T-cell (primary cell): ENCODE measurements at places on chromosomes 2 and 18. TPM values are rescaled to one million over a fixed set of nuclear protein-coding genes. Genes with fewer than 3 reads are reported as not detected.

Gene RESP18
- total RNA-seq = not detected

Gene TOGARAM2
- 4.3 TPM for total RNA-seq

Gene STARD6
- not detected for total RNA-seq

Gene G6PC2
- not detected for total RNA-seq

Gene PSMA8
- total RNA-seq = 0.44 TPM

Gene DTNA
- total RNA-seq = 0.18 TPM

Gene PARD3B
- total RNA-seq = 2.0 TPM

Gene RIT2
- not detected for total RNA-seq

Gene CDH20
- 0.09 TPM for total RNA-seq

Gene XDH
- not detected for total RNA-seq

Gene MAP3K19
- not detected for total RNA-seq

DNA sequence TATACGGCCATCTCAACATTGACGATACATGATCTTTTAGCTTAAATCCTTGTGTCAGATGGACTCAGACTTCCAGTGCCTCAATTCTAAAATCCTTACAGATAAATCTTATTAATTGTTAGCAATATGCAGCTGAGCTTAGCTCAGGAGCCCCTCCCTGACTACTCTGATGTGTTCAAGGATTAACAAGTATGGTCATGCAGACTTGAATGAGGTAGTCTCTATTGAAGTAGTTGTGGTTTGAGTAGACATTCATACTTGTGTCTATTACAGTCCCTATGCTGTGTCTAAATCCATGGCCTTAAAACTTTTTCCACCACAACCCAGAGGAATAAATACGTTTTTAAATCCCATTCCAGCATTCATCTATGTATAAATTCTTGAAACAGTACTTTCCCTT lies 119.5 kb downstream of the NUP35 start:
- DNase-seq = no peak

DNA sequence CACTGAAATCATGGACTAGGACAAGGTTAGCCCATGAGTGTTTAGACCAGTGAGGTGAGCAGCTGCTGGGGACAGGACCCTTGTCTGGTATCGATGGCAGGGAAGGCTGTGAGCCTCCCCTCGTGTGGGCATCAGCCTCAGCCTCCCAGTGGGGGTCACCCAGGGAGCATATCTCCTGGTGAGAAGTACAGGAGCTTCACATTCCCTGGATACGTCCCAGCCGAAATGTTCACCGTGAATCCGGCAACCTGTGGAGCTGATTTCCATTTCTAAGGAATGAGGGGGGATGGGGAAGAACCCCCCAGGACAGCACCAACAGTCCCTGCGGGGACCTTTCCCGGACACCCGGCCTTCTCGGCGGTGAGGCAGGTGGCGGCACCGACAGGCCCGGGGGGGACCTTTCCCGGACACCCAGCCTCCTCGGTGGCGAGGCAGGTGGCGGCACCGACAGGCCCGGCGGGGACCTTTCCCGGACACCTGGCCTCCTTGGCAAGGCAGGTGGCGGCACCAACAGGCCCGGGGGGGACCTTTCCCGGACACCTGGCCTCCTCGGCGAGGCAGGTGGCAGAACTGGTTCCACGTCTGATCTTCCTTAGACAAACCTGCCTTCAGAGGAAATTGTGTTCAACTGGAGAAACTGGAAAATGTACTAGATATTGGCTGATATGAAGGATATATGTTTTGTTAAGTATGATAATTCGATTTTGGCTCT lies 21.2 kb downstream of the RTP5 start:
- no peak for DNase-seq

GRCh38 chr2:55585451-55586080 lies 31.9 kb downstream of the PPP4R3B start:
- no peak for DNase-seq

DNA sequence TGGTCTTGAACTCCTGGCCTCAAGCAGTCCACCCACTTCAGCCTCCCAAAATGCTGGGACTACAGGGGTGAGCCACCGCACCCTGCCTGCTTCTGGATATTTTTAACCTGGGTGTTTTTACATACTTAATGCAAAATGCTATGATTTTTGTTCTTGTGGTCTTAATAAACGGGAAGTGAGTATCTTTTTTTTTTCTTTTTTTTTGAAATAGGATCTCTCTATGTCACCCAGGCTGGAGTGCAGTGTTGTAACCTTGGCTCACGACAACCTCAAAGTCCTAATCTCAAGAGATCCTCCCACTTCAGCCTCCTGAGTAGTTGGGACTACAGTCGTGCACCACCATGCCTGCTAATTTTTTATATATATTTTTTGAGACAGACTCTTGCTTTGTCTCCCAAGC lies 19.2 kb upstream of the ASXL2 start:
- no peak for DNase-seq

DNA sequence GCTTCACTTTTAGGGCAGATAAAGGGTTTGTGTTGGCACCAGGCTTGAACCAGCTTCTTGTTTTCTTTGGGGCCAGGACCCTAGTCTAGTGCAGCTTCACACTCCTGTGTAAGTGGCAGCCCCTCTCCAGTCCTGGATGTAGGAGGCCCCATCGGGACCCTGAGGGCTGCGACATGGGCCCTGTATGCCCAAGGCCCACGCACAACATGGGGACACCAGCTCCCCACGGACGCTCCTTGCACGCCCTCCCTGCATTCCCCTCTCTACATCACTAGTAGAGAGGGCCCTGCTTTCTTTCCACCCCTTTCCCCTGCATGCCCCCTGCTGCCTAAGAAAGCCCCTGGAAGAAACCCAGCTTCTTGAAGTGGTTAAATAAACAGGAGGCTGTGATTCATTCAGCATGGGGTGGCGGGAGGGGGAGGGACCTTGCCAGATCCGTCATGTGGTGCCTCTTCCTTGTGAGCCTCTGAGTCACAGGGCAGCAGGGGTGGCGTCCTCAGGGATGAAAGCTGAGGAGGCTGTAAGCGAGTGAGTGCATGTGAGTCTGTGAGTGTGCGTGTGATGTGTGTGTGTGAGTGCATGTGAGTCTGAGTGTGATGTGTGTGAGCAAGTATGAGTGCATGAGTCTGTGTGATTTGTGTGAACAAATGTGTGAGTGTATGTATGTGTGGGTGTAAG lies 42.5 kb downstream of the COPS8 start:
- no peak for DNase-seq

DNA sequence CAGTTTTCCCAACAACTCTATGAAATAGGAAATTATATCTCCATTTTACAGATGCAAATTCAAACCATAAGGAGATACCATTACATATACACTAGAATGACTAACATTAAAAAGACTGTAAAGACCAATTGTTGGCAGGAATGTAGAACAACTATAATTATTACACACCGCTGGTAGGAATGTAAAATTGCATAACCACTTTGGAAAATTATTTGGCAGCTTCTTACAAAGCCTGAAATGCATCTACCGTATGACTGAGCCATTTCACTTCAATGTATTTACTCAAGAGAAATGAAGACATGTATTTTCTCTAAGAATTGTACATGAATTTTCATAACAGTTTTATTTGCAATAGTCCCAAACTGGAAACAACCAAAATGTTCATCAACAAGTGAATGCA lies 189.1 kb upstream of the BCL2L11 start:
- DNase-seq = no peak

DNA sequence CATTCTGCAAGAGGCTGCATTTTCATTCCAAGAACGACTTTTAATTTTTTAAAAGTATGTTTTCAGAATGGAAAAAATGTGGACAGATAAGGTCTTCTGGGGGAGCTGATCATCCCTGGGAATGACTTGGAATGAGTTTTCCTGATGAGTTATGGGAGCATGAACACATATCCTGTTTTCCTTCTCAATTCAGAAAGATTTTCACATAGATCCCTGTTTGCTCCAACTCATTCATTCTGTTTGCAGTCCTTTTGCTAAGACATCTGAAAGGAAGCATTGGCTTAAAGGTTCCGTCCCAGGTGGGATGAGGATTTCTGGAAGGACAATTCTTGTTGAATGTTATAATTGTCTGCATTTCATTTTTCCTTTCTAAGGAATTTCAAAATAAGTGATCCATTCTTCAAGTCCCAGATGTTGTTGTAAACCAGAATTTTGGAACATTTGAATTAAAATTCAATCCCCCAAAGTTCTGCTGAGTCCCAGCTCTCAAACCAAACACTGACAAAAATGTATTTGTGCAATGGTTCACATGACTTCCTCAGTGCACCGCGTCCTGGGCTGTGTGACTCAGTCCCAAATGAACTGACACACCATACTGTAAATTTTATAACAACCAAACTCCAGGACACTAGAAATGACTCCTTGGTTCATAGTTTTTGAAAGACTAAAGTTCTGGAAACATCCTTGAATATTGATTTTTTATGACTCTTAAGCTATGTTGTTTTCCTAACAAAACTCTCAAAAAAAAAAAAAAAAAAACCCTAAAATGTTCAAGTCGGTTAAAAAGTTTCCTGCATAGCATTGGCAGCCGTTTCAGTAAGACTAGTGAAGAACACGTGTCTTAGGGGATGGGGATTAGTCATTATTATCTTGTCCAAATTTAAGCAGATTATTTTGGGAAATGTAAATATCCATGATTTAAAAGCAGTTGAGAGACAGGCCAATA lies 281.8 kb upstream of the TCF4 start:
- no peak for DNase-seq

DNA sequence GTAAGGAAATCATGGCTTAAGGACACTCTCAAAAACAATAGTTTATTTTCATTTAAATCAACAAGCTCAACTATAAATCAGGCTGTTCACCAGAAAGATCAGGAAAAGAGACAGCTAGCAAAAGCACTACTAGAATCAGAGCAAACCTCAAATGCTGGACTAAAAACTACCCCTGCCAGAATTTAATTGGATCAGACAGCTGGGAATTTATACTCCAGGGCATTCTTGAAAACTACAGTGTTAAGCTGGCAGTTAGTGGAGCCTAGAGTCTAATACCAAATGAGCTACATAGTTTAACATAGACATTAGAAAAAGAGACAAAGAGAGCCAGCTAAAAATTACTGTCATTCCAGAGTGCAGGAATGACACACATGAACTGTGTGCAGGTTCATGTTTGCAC lies 1016.4 kb upstream of the CRIM1 start:
- DNase-seq = no peak

GRCh38 chr2:199449455-199449854 lies 8.3 kb downstream of the SATB2 start:
- no peak for DNase-seq

DNA sequence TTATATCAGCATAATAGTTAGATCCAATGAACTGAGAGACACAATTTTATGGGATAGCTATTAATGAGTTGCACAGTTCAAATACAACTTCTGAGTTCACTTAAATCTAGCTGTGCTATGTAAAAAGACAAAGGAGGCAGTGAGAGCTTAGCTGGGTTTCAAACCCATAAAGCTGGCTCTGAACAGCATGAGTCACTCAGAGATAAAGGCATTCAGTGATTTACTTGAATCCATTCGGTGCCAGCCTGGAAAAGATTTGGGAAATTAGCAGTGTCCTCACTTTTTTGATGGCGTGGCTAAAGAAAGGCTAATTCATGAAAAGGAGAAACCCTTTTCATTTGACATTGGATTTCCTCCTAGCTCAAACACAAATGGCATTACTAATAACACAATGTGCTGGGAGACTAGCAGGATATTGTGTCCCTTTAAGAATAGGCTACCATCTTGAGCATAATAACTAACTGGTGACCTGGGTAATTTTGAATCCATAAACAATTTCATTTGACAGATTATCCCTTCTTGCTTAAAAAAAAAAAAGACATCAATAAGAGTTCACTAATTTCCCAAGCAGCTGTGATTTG lies 98.4 kb upstream of the NEUROD1 start:
- no peak for DNase-seq

DNA sequence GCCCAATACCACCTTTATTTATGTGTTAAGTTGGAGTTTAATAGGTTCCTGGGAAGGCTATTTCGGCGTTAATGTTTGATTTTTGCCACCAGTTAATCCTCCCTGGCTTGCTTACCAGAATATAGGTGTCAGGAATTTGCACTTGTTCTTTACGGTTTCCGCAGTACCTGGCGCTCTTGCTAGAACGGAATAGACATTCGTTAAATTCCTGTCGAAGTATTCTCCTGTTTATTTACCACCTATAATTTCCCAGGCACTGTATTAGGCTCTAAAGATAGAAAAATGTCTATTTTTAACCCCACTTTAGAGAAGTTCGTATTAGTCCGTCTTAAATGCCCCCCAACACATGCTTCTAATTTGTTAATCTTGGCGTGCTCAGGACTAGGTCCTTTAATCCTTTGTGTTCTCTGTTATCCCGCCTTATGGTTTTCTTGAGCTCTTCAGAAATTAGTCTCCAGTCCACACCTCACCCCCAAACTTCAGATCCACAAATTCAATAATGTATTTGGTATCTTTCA lies 575 bp downstream of the CCDC150 start:
- no peak for DNase-seq

GRCh38 chr2:74489906-74490305 lies 7.0 kb downstream of the TTC31 start:
- DNase-seq = no peak

DNA sequence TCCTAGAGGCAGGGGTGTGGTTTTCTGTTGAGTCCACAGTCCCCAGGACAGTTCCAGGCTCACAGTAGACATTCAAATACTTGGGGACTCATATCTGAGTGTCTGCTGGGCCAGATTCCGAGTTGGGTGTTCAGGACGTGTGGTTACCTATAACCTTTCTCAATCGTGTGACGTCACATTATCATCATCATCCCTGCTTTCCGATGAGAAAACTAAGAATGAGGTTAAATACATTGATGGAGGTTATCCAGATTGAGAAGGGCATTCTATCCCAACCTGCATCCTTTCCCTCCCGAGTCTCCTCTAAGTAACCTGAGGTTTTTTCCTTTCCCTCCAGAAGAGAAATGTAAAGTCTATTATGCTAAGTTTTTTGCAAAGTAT lies 204.6 kb downstream of the MGAT5 start:
- DNase-seq = no peak

GRCh38 chr2:239141021-239141760 lies 259.6 kb downstream of the HDAC4 start:
- DNase-seq = no peak

DNA sequence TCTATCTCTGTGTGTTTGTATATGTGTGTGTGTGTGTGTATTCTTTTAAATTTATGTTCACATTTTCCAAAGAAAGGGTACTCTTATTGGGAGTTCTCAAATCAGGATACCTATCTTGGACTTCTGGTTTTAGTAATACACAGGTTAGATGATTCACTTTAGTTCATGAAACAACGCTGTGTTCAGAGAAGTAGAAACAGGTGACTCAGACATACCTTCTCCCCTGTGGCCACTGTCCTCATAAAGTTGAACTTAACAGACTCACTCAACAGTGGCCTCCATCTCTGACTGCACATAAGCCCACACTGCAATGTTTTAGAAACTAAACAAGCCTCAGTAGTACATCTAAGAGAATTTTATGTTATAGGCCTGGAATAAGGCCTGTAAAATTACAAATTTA lies 566.6 kb upstream of the VRK2 start:
- DNase-seq = no peak

- no peak for DNase-seq
These were observed 2.1 kb upstream of the TMEM131 start for GRCh38 chr2:97997784-97998392.

DNA sequence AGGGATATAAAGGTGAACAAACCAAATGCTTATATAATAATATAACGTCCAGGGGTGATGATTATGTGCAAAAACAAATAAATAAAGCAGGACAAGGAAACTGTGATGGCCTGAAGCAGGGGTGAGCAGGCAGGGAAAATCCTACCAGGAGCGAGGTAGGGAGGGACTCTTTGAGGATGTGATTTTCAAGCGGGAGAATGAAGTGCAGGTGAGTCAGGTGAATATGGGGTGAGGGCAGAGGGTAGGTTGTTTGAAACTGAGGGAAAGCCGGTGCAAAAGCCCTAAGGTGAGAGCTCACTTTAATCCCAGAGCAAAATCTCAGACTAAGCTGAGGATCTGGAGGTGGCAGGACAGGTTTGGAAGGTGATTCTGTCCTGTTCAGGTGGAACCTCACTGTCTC lies 40.7 kb downstream of the CYP26B1 start:
- DNase-seq = no peak
